ENCODE measurements at places on chromosomes 7 and 10.

GRCh38 chr10:30708234-30708633 is 78.7 kb upstream of the LYZL2 start:
- no peak for DNase-seq

- no peak for DNase-seq
These were observed 61.5 kb upstream of the MACROH2A2 start for GRCh38 chr10:69991151-69991550.

DNA sequence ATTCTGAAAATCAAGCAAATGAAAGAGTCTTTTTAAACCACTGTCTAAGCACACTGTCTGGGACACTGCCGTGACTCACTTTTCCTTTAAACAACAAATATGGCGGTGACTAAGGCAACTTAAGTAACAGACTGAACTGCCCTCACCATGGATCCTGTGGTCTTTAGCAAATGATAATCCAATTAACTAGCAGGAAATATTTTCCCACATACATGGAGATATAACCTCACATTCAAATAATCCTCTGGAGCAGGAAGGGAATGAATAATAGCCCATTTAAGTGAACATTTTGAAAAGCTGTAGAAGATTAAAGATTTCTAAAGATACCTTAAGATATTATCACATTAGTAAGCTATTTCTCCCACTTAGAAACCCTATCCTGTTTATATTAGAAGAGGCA is 40.3 kb upstream of the LRRC17 start:
- DNase-seq, result no peak

GRCh38 chr7:90210981-90211380 is 559 bp upstream of the STEAP2 start:
- no peak for DNase-seq

- no peak for DNase-seq
These were observed 4.0 kb upstream of the PLXNA4 start for GRCh38 chr7:132580277-132580676.

DNA sequence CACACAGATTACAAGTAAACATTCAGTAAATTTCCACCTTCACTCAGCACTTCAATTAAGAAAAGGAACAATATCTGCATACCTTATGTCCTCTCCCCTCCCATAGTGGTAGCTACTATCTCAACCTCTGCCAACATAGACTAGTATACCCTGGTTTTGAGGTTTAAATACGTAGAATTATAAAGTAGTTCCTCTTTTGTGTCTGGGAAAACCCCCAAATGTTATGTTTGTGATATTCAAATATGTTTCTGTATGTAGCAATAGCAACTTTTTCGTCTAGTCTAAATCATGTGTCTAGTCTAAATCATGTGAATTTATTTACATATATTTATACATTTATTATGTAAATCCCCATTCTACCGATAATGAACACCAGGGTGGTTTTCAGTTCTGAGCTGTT is 13.2 kb upstream of the CAMK2B start:
- DNase-seq, result no peak

DNA sequence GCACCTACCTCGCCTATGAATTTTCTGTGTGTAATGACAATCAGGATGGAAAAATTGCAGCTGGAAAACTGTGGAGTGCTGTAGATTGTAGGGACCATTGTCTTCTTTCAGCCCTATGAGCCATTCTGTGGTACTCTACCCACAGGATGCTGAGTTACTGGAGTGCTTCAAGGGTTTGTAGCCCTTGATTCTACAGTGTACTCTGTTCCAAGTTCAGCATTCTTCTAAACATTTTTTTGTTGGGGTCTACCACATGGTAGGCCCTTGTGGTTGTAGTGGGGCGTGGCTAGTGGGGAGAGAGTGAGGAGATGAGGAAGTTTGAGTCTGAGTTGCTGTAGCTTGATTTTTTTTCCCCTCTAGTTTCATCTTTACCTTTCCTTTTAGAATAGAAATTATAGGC is 33.5 kb downstream of the REEP3 start:
- no peak for DNase-seq

DNA sequence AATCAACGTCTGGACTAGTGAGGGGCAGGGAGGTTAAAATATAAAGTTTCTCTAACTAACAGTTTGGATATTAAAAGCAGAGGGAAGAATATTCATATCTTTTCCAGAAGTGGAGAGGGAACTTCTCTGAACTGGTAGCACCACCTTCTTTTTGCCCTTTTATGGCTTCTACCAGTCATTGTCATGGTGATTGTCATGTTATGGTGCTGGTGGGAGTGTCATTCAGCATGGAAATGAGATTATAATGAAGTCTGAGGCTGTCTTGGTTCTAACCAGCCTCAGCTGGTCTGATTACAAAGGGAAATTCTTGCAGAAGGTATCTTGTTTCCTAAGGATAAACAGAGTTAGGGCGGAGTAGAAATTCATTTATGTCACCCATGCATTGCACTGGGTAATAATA is 523.8 kb downstream of the ZWINT start:
- no peak for DNase-seq

GRCh38 chr7:41867639-41868280 is 164.9 kb upstream of the INHBA start:
- DNase-seq, result no peak

- DNase-seq, result no peak
These were observed 220.3 kb downstream of the RPS24 start for GRCh38 chr10:78254013-78254412.

DNA sequence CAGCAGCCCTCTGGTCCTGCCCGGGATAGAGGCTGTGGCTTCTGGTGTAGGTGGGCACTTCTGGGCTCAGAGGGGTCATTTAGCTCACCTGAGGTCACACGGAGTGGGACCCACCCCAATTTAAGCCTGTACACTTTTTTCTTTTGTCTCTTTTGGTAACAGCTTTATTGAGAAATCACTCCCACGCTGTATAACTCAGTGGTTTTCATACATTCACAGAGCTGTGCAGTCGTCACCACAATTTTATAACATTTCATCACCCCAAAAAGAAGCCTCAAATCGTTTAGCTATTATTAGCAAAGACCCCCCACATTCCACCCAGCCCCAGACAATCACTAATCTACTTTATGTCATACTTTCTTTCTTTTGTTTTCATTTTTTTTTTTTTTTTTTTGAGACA is 62.3 kb downstream of the LHPP start:
- no peak for DNase-seq

- no peak for DNase-seq
These were observed 12.9 kb downstream of the C10orf67 start for GRCh38 chr10:23331567-23332301.

DNA sequence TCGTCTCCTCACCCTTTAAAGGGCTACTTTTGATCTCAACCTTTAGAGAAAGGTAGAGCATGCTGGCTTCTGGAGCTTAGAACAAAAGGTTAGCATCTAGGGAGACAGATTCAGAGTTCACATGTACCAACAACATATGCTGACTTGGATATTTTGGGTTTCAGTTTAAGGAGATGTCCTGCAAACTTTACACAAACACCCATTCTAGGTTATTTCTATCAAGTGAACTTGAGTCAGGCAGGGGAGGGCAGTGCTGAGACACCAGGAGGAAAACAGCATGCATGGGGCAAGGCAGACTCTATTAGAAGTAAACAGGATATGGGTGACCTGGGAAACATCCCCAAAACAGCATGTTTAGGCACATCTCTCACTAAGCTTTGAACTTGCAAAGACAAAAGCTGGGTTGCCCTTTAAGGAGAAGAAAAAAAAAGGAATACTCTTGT is 43.8 kb downstream of the ARL4A start:
- no peak for DNase-seq

DNA sequence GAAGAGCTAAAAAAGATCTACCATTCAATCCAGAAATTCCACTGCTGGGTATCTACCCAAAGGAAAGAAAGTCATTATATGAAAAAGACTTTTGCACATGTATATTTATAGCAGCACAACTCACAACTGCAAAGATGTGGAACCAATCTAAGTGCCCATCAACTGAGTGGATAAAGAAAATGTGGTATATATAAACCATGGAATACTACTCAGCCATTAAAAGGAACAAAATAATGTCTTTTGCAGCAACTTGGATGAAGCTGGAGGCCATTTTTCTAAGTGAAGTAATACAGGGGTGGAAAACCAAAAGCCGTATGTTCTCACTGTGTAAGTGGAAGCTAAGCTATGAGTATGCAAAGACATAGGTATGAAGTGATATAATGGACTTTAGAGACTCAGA is 3.0 kb downstream of the ANXA7 start:
- no peak for DNase-seq

DNA sequence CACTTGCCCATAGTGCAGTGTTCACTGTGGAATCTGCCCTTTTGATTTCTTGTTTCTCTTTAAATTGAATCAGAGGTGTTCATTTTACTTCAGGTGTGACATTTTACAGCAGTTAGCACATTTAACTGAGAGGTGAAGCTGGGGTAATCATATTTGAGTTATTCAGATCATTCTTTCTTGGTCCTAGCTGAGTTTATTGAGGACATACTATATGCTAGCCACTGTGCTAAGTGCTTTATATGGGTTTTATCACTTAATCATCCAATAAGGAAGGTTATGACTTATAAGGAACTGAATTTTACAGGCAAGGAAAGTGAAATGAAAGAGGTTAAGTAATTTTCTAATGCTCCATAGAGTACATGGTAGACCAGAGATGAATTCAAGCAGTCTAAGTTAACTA is 79.7 kb downstream of the PON1 start:
- DNase-seq, result no peak

- DNase-seq, result no peak
These were observed 80.5 kb upstream of the KMT2E start for GRCh38 chr7:104933521-104933988.

GRCh38 chr7:100895956-100896731 is 456 bp upstream of the ACHE start:
- no peak for DNase-seq

GRCh38 chr10:3407208-3407607 is 234.6 kb upstream of the PITRM1 start:
- DNase-seq, result no peak

GRCh38 chr7:73308074-73308664 is 457 bp downstream of the NSUN5 start:
- no peak for DNase-seq

- no peak for DNase-seq
These were observed 4.0 kb downstream of the VSIR start for GRCh38 chr10:71769279-71769823.

- DNase-seq, result no peak
These were observed 164.6 kb upstream of the PPP1R3A start for GRCh38 chr7:114083166-114084001.

- DNase-seq, result peak; percentile 92
These were observed 9.4 kb upstream of the PSAP start for GRCh38 chr10:71860243-71861029.

GRCh38 chr7:134472572-134473244 is 13.8 kb upstream of the AKR1B1 start:
- DNase-seq, result no peak

DNA sequence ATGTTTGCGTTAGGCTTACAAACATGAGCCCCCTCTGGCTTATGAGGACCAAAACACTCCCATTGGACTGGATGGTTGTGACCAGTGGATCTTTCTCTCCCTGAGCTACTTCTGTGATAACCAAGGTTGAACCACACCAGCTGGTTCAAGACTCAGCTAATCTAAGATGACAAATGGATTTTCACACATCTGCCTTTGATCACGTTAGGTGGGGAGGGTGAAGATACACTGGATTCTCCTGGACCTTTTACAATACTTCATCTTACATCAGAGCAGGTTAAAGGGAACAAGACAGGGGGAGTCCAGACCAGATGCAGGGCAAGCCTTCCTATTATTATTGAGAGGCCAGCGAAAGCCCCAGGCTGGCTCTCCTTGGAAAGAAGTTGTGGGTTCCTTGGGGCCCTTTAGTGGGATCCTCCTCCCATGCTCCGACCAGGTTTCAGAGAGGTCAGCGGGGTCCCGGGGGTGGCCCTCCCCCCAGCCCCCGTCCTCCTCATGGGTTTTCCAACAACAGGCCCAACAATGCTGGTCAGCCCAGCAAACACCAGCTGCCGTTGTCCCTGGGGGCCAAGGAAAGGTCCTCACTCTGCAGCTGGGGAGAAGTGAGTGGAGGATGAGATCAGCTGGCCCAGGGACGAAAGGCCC is 2.8 kb downstream of the GFRA1 start:
- DNase-seq, result no peak

DNA sequence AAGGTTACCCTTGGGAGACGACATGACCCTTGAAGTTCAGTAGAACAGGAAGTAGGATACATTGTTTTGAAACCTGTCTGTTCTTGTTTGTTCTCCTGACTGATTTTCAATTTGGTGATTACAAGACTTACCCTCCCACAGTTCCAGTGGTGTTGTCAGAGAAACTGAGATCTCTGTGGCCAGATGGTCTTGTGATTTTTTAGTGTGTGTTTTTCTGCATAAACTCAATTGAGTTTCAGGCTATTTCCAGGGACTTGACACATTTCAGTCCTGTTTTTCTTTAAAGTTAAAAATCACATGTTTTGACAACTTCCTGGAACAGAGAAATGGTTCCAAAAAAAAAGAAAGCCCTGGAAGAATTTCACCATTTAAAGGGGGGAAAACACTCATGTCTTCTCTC is 22.3 kb downstream of the PIK3CG start:
- DNase-seq, result no peak

DNA sequence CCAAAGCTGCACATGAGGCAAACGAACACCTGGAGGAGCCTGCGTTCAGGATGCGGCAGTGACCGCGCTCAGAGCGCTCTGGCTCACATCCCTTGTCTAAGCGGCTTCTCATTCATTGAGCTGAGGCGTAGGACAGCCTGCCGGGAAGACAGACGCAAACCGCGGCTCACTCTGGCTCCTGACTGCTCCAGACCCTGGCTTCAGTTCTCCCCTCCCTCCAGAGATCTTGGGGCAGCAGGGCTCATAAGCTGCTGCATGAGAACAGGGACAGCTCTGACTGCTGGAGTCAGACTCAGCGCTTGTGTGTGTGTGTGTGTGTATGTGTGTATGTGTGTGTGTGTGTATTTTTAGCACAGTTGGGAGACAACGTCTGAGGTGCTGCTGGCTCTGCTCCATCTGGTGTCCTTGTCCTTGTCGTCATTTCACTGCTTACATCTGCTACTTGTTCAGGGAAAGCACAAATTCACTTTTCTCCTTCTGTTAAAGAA is 15.8 kb upstream of the LYZL2 start:
- DNase-seq, result peak; percentile 2

DNA sequence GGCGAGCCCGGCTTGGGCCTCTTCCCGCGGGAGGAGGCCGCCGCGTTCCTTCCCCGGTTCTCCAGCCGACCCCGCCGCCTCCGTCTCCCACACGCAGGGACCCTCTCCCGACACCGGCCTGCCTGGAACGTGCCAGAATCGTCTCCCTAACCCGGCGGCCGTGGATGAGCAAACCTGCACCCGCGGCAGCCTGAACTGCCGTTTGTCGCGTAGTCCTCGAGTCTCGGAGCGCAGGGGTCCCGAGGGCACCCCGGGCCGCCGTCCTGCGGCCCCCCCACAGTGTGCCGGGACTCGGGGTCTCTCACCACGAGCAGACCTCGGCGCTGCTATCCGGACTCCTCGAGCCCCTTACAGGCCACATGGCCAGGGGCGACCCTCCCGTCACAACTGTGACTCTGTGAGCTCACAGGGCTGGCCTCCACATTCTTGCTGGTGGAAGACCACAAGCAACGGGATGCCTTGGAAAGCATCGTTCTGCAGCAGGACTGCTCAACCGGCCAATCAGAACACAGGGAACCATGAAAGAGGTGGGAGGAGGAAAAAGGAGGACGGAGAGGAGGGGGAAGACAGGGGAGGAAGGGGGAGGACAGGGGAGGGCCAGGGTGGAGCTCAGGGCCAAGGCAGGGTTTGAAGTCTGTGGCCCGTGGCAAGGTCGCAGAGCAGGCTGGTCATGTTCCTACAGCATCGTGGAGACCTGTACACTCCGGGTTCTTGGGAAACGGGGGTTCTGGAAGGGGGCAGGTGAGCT is 276.9 kb downstream of the DNAJB6 start:
- no peak for DNase-seq

Measured in NCI-H1436 (cell line).